ENCODE measurements at places on chromosomes 3 and 15.

DNA sequence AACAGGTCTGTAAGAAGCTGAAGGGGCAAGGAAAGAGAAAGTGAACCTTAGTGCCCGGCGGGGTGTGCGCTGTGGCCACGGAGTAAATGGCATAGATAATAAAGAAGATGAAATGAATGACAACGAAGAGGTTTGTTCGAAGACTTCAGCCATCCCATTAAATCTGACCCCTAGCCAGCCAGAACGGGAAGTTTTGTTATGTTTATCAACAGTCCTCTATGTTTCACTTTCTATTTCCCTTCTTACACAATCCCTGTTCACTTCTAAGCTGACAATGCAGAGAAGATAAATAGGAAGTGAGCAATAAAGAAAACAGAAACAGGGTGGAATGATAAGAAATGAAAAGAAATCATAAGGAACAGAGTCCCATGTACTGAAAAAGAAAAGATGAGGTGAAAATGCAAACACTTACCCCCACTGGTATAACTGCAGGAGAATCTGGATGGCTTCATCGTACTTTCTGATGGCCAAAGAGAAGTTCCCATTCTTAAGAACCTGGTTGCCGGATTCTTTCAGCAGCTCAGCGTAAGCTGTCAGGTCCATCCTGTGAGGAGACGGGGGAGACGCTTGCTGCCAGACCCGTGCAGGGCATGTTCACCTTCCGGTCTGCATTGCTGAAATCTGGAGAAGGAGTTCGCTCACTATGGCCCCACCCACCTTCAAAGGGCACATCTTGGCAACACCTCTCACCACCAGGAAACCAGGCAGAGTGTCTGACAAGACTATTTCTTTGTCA lies 36.8 kb downstream of the TRANK1 start:
- DNase-seq: peak; percentile 37

GRCh38 chr3:11088831-11089230 lies 65.5 kb upstream of the HRH1 start:
- DNase-seq: no peak

DNA sequence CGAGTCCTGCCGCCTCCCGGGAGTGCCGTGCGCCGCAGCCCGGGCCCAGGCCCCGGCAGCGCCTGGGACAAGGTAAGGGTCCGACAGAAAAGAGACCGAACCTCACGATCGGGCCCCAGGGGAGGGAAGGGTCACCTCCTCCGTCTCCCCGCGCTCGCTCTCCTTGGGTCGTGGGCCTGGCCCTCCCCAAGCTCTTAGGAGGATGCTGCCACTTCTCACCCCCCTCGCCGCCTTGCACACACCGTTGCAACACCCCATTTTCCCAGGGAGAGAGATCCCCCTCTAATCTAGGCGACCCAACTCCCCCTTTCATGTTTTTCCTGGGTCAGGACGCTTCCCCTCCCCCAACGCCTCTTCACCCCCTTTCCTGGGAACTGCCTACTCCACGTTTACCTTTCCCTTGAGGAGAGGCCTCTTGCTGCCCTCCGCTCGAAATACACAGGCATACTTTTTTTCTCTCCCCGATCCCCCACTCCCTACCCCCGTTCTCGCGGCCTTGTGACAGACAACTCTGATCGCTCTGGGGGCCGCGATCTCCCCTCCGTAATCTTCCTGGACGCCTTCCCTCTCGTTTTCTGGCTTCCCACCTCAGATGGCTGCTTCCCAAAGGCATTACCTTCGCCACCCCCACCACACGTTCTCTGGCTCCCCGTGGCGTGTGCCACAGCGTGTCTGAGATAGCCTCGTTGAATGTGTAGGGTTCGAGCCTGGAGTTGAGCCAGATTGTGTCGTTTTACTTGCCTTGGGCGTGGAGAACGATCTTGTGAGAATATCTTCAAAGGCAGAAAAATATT lies 688 bp downstream of the SETD5 start:
- DNase-seq: peak; percentile 22

GRCh38 chr15:91224755-91225380 lies 124.8 kb downstream of the SV2B start:
- DNase-seq: no peak

DNA sequence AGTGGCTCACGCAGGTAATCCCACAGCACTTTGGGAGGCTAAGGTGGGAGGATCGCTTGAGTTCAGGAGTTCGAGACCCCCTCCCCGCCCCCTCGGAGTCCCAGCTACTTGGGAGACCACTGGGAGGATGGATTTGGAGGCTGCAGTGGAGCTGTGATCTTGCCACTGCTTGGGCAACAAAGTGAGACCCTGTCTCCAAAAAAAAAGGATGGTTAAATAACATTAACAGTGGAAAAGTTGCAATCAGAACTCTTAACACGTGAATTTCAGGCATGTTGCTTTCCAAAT lies 1.4 kb upstream of the TMEM87A start:
- DNase-seq: no peak

GRCh38 chr15:56794553-56795329 lies 61.4 kb upstream of the ZNF280D start:
- no peak for DNase-seq

All from stimulated activated CD4-positive, alpha-beta T cell treated with anti-CD3 and anti-CD28 coated beads, Interleukin-1b, Interleukin-23, amount 100 ng/mL, for 24 hours (primary cell).